ENCODE measurements at places on chromosomes 3 and 15. TPM values are rescaled to one million over a fixed set of nuclear protein-coding genes. Genes with fewer than 3 reads are reported as not detected.

Gene RLBP1
- not detected for total RNA-seq

Gene TRH
- not detected for total RNA-seq

Gene NANOGP8
- total RNA-seq: not detected

Gene HTR3E
- total RNA-seq: not detected

Gene SLITRK3
- not detected for total RNA-seq

Gene GPR62
- not detected for total RNA-seq

Gene BFSP2
- not detected for total RNA-seq

Gene ZDHHC19
- total RNA-seq: not detected

Gene LNP1
- 3.5 TPM for total RNA-seq

Gene SRGAP3
- 1.4 TPM for total RNA-seq

Gene SH2D7
- total RNA-seq: not detected

Gene AQP9
- 0.23 TPM for total RNA-seq

Gene CRYGS
- 0.75 TPM for total RNA-seq

Gene ROBO1
- 71.7 TPM for total RNA-seq

Gene AGTR1
- total RNA-seq: 1.9 TPM

Gene APH1B
- total RNA-seq: 9.7 TPM

Gene CPN2
- not detected for total RNA-seq

Gene GP5
- total RNA-seq: not detected

Gene ERICH6
- total RNA-seq: not detected

Gene GRIP2
- 0.08 TPM for total RNA-seq

Gene LYZL4
- 0.23 TPM for total RNA-seq

Gene FAM3D
- total RNA-seq: not detected

Gene MST1R
- 0.35 TPM for total RNA-seq

Gene SLC28A2
- total RNA-seq: not detected

Gene FAM131A
- 16.9 TPM for total RNA-seq

Gene KIF15
- 3.5 TPM for total RNA-seq

Gene SOX2
- not detected for total RNA-seq

Gene EIF5A2
- 6.5 TPM for total RNA-seq

Gene EPHB1
- total RNA-seq: 0.59 TPM

Gene FGF7
- 5.2 TPM for total RNA-seq

Gene SEMA3B
- total RNA-seq: 13.2 TPM

Gene PCOLCE2
- 135 TPM for total RNA-seq

Gene TNNC1
- total RNA-seq: 2.5 TPM

Gene CNTN4
- 0.12 TPM for total RNA-seq
